Breast epithelium (tissue), 4 donors: ENCODE measurements at places on chromosomes 2 and 18. TPM values are rescaled to one million over a fixed set of nuclear protein-coding genes. Genes with fewer than 3 reads are reported as not detected.
A peak's percentile ranks its signal among the peaks of the same experiment; 100 is the strongest.

- H3K27ac ChIP-seq: no peak overlapping the region
- H3K27me3 ChIP-seq: no peaks in the 10 kb centered on the region
- H3K4me1 ChIP-seq: no peaks in the 10 kb centered on the region
- no peaks in the 10 kb centered on the region for H3K36me3 ChIP-seq
These were observed 131.4 kb downstream of the ACOXL start for GRCh38 chr2:110863726-110864125.

DNA sequence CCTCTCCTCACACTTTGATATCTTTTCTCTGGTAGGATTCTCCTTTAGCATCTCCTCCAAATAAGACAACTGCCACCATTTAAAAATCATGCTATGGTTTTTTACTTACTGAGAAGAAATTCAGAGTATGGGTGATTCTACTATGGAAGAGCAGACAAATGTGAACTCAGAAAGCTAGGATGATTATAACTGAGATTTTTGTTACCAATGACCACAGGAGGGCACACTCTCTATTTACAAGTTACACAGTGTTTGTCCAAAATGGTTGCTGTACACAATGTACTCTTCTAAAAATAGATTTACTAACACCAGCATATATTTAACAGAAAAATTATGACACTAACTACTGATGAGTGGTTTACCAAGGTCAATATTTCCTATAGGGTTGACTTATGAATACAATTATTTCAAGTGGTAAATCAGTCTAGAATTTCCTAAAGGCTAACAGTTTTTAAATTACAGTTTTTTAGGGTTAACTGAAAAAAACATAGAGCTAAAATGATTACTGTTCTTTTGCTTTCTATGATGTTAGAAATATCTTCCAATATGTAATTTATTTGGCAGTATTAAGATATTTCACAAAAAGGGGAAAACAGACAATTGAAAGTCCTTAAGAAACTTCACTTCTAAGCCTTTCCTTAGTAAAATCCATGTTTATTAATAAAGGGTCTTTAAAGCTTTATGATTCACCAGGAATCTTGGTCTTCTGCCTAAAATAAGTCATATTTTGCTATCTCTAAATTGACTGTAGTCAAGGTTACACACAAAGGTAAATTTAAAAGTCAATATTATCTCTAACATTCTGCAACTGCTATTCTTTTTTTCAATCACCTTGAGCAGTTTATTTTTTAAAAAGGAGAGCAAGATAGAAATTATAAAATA lies 57.2 kb downstream of the MAP4K3 start:
- peak overlapping the region; percentile 48 for H3K27ac ChIP-seq
- H3K4me3 ChIP-seq: no peak overlapping the region
- H3K27me3 ChIP-seq: no peaks in the 10 kb centered on the region
- no peaks in the 10 kb centered on the region for H3K4me1 ChIP-seq
- DNase-seq: no peak

DNA sequence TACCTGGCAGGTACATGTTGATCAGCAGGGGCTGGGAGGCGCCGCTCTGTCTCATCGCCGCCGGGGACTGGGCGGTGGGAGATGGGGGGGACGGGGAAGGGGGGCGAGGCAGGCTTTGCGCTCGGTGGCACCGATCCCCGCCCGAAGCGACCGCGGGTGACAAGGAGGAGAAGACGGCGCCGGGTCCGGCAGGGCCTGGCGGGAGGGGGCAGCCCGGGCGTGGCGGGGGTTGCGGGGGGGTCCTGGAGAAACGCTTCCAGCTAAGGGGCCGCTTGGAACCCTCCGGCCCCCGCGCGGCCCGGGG lies at the start of gene FEV:
TSS of gene FEV (minus strand) at position 164 of the 304 bp plus-strand sequence. CDS start at position 55, 109 bp downstream.
- H3K4me1 ChIP-seq: peaks cover 10% of the 10 kb centered on the region
- H3K4me3 ChIP-seq: peak within 1 kb of the TSS; percentile 20

DNA sequence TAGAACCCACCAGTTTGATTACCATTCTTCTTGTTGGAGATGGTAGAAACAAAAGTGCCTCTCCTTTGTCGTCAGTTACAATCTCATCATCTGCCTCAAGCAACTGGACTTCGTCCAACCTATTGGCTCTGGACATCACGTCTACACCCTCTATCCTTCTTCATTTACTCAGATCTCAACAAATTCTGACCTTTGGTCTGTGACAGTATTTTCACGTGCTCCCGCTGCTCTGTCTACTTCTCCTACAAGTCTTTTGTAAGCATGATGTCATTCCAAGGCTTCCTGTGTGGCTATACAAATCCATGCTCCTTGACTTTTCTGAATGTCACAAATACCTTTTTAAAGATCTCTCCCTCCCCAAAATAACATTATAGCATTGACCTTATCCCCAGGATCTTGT lies 43.0 kb upstream of the PID1 start:
- no peak overlapping the region for H3K4me3 ChIP-seq
- H3K27me3 ChIP-seq: no peaks in the 10 kb centered on the region
- peak overlapping the region; percentile 69 for H3K27ac ChIP-seq
- H3K4me1 ChIP-seq: no peaks in the 10 kb centered on the region
- no peak for DNase-seq

- no peak overlapping the region for H3K27ac ChIP-seq
- no peak overlapping the region for H3K4me3 ChIP-seq
- H3K4me1 ChIP-seq: no peaks in the 10 kb centered on the region
- no peak for DNase-seq
- H3K27me3 ChIP-seq: no peaks in the 10 kb centered on the region
These were observed 158.3 kb downstream of the ZBTB7C start for GRCh38 chr18:48250918-48251317.

DNA sequence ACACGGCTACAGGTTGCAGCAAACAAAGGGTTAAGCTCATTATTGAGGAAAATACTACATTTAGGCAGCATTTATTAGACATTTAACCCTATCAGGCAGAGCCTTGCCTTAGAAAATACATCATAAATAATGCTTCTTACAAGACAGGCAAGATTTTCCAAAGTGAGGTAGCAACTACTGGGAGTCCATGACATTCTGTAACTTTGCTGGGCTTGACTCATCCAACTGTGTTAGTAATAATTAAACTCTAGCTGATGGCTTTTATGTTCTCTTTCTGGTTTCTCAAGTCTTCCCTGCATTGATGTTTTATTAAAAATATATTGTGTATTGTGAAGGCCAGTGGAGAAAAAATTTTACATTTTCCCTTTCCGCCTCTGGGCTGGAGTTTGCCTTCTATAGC lies 291.3 kb downstream of the AFF3 start:
- H3K27ac ChIP-seq: no peak overlapping the region
- H3K36me3 ChIP-seq: no peaks in the 10 kb centered on the region
- DNase-seq: no peak
- no peaks in the 10 kb centered on the region for H3K27me3 ChIP-seq
- H3K4me1 ChIP-seq: no peaks in the 10 kb centered on the region

DNA sequence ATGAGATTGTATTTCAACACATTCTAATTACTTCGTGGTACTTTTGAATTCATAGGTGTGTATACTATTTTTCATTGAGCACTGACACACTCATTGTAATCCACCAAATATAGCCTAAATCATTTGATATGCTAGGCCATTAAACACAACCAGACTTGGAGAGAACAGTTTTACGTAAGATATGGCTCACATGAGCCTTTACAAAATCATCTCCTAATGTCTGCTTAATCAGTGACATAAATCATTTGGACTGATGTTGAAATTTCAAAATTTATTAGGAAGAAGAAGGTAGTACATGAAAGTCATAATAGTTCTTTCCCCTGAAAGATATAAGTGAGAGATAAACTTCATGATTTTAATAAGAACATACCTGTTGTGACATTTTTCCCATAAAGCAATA lies 550.2 kb upstream of the LINC00305 start:
- H3K27ac ChIP-seq: no peak overlapping the region
- no peaks in the 10 kb centered on the region for H3K4me1 ChIP-seq
- no peaks in the 10 kb centered on the region for H3K27me3 ChIP-seq
- H3K36me3 ChIP-seq: no peaks in the 10 kb centered on the region
- no peak overlapping the region for H3K4me3 ChIP-seq
- DNase-seq: no peak

DNA sequence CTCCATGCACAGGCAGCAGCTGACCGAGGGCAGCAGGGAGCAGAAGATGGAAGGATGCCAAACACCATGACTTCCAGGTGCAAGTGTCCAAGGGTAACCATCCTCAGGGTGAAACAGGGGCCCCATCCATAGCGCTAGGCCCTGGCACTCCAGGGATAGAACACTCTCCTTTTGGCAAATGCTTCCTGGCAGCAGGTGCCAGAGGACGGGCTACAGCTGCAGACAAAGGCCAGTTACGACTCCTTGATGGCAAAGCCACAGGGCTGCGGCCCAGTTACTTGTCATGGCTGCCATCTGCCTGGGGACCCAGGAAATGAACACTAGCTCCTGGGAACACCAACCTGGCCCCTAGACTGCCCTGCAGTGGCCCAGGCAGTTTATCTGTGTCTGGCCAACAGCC lies 178.8 kb downstream of the TMEM163 start:
- H3K4me3 ChIP-seq: no peak overlapping the region
- no peak overlapping the region for H3K27ac ChIP-seq
- no peaks in the 10 kb centered on the region for H3K27me3 ChIP-seq
- H3K36me3 ChIP-seq: no peaks in the 10 kb centered on the region
- DNase-seq: no peak

GRCh38 chr2:29115797-29116781 lies 874 bp downstream of the CLIP4 start:
- no peak for DNase-seq
- H3K36me3 ChIP-seq: no peaks in the 10 kb centered on the region
- no peaks in the 10 kb centered on the region for H3K4me1 ChIP-seq
- peak overlapping the region; percentile 100 for H3K27ac ChIP-seq
- H3K27me3 ChIP-seq: no peaks in the 10 kb centered on the region

DNA sequence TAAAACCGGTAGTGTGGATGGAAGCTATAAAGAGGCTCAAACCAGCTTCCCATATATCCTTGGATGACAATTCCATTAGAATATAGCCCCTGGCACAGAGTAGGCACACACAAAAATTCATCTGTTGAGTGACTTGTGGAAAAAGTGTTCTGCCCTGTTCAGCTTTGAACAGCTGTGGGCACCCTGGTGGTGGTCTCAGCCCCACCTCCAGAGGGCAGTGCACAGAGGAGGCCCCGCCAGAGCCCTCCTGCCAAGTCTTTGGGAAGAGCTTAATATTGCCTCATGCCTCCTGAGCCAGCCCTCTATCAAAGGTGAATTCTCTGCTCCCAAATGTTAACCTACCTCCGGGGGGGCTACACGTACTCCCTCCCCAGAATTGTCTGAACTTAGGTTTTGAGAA lies 30.4 kb downstream of the EPAS1 start:
- no peak overlapping the region for H3K27ac ChIP-seq
- DNase-seq: no peak
- no peaks in the 10 kb centered on the region for H3K27me3 ChIP-seq
- H3K4me1 ChIP-seq: peaks cover 50% of the 10 kb centered on the region
- H3K4me3 ChIP-seq: no peak overlapping the region

DNA sequence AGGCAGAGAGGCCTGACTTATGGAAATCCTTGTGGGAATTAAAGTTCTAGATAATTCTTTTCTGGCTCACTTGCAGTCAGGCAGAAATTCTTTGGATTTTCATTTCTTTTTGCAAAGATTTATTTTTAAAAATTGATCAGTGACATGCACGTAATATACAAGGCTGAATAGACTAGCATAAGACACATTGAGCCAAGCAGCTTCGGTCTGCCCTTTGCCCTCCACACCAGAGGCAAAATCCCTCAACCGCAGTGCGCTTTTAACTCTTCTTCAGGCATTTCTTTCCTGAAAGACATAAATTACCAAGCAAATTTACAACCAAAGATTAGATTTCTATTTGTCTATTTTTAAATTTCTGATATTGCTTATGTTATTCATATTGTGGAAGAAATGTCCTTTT lies 227.9 kb downstream of the LOXHD1 start:
- no peaks in the 10 kb centered on the region for H3K27me3 ChIP-seq
- no peaks in the 10 kb centered on the region for H3K36me3 ChIP-seq
- no peak overlapping the region for H3K27ac ChIP-seq
- H3K4me3 ChIP-seq: no peak overlapping the region
- H3K4me1 ChIP-seq: peaks cover 3% of the 10 kb centered on the region
- no peak for DNase-seq

- no peaks in the 10 kb centered on the region for H3K27me3 ChIP-seq
- H3K4me3 ChIP-seq: no peak overlapping the region
- no peak overlapping the region for H3K27ac ChIP-seq
- no peaks in the 10 kb centered on the region for H3K4me1 ChIP-seq
- no peak for DNase-seq
These were observed 420.3 kb downstream of the PTPRM start for GRCh38 chr18:7987284-7987976.

- H3K27me3 ChIP-seq: no peaks in the 10 kb centered on the region
- peak overlapping the region; percentile 59 for H3K4me3 ChIP-seq
- H3K4me1 ChIP-seq: no peaks in the 10 kb centered on the region
These were observed 577 bp upstream of the GLI2 start for GRCh38 chr2:120734930-120735651.

DNA sequence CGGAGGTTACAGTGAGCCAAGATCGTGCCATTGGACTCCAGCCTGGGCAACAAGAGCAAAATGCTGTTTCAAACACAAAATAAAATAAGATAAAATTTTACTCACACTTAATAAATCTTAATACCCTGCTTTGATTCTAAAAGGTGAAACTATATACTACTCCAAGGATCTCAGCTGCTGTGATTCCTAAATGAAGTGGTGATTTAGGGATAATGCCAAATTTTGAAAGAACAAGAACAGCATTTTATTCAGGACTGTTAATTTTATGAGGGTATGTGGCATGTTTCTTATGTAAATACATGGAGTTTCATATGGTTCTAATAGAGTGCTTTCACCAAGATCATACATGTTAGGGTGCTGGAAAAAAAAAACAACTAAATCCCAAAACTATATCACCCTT lies 199.7 kb upstream of the PID1 start:
- no peak for DNase-seq
- no peak overlapping the region for H3K4me3 ChIP-seq
- H3K4me1 ChIP-seq: no peaks in the 10 kb centered on the region
- no peaks in the 10 kb centered on the region for H3K27me3 ChIP-seq
- no peaks in the 10 kb centered on the region for H3K36me3 ChIP-seq
- no peak overlapping the region for H3K27ac ChIP-seq

The TCF23 gene
- total RNA-seq: not detected

The CEBPZ gene
- total RNA-seq: 51.1 TPM

The KCMF1 gene
- total RNA-seq: 68.6 TPM

The STRN gene
- total RNA-seq: 35.1 TPM
